NCI-H1105 (cell line): ENCODE measurements at places on chromosomes 6 and 20.

DNA sequence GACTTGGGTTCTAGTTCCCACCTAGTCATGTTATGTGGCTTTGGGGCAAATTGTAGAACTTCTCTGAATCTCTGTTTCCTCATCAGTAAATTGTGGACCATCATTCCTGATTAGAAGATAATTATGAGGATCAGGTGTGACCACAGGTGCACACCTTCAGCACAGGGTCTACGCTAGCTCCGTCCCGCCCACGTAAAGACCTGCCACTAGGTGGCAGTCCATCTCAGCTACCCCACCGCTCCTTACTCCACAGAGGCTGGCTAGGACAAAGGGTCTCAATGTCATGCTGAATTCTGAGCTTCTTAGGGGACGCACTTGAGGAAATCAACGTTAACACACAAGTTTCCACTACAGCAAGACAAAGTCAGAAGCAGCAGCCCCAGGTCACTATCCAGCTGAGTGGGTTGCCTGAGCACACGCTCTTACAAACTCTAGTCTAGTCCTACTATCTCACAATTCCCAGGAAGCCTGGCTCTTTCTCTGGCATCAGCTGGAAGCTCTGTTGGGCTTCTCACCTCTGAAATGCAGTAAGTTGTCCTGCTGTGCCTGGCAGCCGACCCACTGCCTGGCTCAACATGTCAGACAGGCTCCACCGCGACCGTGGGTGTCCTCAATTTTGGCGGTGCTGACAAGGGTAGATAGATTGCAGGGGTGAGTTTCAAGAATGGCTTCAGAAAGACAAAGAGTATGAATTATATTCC, 2.0 kb upstream of the PLCG1 start:
- DNase-seq: peak; percentile 24

GRCh38 chr20:60800185-60800584, 451.9 kb upstream of the CDH4 start:
- DNase-seq: no peak

- no peak for DNase-seq
Observed at GRCh38 chr6:168413856-168414255, 27.1 kb upstream of the SMOC2 start.

GRCh38 chr6:129707028-129707427, 2.9 kb downstream of the ARHGAP18 start:
- DNase-seq: no peak

DNA sequence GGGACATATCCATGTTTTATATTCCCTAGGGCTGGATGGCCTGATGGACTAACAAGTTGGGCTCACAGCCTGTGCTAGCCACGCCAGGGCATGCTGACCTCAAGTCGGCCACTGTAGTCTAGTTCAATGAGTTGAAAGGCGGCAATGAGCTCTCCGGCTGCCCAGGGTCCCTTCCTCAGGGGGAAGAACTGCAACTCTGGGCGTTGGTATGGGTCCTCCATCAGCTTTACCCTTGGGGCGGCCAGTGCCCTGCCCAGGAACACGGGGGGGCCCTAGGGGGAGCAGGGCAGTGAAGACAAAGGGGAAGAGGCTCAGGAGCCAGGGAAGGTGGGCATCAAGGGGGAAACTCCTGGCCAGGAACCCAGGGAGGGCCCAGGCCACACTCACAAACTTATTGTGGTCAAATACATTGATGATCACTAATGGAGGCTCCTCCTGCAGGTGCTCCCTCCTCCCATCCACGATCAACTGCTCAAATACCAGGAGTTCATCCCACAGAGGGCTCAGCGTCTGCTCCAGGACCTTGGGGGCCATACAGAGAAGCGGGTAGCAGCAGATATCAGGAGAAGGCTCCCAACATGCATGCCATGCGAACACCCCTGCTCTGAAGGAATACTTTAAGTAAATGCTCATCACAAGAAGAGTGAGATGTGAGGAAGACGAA, 32.8 kb upstream of the SPAG4 start:
- DNase-seq: no peak

GRCh38 chr6:26198722-26199056, 111.5 kb downstream of the HFE start:
- DNase-seq: no peak

DNA sequence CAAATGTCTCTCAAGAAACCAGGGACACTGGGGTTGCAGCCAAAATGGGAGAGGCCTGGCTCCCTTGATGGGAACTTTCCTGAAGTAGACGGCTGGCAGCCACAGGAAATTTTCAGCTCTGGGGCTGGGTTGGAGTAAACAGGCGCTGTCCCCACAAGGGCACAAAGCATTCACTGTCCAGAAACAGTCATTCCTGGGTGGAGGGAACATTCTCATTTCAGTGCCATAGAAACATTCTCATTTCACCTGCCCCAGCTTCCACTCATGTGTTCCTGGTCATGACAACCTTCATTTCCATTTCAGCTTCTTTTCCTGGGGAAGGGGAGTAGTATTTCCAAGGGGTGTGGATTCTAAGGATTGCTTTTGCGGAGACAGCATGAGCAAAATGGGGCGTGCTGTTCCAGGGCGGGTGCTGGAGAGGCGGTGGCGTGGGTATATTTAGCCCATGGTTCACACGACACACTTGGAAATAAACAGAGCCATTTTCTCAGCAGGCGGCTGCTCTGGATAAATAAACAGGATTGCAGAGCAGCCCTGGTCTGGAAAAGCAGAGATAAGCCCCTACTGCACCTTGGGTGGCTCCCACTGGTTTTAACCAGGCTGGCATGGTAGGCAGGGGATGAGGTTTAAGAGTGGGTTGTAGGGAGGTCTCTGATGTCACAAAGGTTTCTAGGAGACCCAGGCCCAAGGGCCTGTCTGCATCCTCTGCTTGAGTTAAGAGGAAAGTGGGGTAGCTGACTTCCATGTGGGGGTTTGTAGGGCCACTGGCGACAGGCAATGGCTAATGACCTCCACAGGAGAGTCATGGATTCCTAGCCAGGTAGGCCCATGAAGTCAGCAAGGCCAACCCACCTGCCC, 32.9 kb downstream of the COX4I2 start:
- DNase-seq: no peak

DNA sequence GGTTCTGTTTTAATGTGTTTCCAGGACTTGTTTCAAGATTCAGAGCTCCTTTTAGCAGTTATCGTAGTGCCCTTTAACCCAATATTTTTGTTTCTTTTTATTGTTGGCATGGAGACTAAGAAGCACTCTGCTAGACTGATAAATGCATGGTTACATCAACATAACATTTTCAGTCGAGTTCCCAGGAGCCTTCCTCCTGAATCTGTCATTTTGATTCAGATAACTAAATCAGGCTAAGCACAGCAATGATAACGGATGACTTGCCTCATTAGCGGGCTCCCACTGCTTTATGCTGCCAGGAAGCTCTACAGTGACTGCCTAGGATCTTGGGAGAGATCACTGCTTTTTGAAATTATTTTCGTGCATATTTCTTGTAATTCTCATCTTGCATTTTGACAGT, 772.8 kb upstream of the GJE1 start:
- no peak for DNase-seq

DNA sequence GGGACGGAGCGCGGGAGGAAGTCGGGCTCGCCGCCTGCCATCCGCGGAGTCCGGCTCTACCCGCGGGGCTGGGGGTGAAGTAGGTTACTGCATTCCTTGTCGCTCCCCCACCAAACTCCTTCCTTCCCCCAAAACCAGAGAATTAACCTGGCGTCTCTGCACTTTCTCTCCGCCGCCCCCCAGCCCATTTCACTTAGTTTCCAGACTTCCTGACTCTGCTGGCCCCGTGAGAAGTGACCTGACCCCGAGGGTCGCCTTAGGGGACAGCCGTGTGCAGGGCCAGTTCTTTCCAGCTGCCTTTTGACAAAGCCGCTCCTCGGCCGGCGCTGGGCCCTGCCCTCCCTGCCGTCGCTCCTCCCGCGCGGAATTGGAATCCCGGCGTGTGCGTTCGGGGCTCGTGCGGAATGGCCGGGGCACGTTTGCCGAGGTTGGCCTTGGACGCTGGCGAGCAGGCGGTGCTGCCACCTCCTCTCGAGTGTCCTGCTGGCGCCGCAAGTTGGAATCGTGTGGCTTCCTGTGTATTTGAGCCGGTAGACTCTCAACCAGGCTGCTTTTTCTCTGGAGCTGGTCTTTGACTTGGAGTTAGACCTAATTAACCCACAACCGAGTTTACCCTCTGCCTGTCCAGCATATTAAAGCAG, 650 bp downstream of the DCBLD1 start:
- DNase-seq: peak; percentile 40

- no peak for DNase-seq
Observed at GRCh38 chr6:44926556-44926955, 401.6 kb upstream of the RUNX2 start.

GRCh38 chr6:80433010-80433672, 326.7 kb downstream of the BCKDHB start:
- no peak for DNase-seq
